ENCODE measurements at places on chromosomes 7 and 10.
A peak's percentile ranks its signal among the peaks of the same experiment; 100 is the strongest.

DNA sequence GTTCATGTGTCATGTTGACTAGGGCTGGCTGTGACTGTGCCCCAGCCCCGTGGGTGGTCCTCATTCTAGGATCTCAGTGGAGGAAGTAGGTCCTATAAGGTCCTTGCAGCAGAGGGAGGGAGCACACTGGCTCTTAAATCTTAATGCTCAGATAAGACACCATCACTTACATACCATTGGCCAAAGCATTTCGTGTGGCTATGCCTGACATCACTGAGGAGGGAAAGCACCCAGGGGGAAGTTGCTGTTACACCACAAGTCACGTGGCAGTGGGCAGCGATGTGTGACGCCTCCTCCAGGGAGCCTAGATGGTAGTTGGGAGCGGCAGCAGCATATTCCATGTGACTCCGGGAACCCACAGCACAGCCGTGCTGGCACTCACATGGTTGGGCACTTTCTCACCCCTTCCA lies 224.7 kb upstream of the SH2B2 start:
- DNase-seq = no peak

DNA sequence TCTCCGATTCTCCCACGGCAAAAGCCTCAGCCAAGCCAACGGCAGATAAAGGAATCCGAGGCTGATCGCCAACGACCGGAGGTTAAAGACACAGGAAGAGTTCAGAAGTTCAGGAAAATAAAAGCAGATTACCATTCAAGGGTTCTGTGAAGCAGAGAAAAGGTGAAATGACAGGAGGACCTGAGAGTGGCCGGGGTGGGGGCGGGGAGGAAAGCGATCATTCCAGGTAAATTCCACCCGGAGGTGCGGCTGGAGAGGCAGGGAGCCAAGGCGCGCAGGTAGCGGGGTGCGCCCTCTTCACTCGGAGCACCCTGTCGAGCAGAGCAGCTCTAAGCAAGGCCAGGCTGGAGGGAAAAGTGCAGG lies 35.3 kb upstream of the SEPHS1 start:
- no peak for DNase-seq

DNA sequence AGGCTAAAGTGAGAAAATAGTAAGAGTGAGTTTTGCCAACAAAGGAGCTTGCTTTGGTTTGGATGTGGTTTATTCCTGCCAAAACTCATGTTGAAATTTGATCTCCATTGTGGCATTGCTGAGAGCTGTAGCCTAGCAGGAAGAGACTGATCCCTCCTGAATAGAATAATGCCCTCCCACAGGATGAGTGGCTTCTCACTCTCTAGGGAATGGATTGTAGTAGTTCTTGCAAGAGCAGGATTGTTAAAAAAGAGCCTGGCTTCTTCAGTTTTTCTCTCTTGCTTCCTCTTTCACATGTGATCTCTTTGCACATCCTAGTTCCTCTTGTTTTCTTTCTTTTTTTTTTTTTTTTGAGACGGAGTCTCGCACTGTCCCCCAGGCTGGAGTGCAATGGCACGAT lies 34.4 kb downstream of the ASAH2 start:
- DNase-seq = no peak

DNA sequence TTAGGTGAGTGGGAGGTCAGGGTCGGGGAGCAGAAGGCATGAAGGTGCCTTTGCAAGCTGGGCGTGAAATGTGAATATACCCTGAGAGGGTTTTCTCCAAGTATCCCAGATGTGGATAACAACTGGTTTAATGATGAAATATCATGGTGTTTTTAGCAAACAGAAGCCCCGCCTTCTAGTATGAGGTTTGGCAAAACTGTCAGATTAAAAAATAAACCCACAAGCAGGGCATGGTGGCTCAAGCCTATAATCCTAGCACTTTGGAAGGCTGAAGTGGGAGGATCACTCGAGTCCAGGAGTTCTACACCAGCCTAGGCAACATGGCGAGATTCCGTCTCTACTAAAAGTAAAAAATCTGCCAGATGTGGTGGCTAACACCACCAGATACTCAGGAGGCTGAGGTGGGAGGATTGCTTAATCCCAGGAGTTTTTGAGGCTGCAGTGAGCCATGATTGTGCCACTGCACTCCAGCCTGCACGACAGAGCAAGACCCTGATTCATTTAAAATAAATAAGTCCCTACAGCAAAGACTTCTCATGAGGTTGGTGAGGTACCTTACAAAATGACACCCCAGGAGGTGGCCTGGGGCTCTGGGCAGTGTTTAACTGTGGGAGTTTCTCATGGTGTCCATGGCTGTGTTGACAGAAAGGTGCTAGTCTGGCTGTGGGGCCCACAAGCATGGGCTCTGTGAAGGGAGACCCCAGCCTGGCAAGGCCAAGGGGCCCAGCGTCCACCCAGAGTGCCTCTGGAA lies 6.7 kb upstream of the PWWP2B start:
- DNase-seq = no peak

GRCh38 chr10:78451592-78451991 lies 417.9 kb downstream of the RPS24 start:
- no peak for DNase-seq

- DNase-seq = no peak
These were observed 137.4 kb upstream of the PTN start for GRCh38 chr7:137480824-137481365.

DNA sequence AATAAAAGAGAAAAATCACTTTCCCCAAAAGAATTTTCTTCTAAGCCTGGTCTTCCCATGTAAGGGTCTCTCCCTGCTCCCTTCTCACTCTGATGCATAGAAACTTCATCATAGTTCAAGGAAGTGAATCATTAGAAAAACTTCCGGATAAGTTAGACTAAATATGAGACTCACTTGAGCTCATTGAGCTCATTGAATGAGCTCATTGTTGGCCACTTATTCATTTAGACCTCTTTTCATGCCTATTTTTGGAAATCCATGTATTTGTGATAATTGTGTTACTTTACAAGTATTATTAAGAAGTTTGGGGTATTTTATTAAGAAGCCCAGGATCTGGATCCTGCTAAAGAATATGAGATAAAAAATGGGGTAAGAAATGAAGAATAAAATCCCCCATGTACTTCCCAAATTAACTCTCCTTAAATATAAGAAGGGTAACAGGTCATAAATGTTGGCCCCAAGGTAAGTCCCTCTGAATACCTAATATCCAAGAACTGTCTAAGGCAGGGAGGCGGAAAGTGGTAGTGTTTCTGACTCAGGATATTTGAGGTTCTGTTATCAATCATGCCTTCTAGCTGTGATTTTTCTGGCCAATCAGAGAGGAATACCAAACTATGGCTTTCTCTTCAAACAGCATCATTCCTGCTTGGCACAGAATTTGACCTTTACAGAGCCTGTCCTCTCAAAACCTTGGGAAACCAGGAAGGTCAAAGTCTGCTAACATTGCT lies 236.5 kb upstream of the PTN start:
- DNase-seq = no peak

GRCh38 chr7:21886396-21886795 lies 59.3 kb downstream of the CDCA7L start:
- no peak for DNase-seq

DNA sequence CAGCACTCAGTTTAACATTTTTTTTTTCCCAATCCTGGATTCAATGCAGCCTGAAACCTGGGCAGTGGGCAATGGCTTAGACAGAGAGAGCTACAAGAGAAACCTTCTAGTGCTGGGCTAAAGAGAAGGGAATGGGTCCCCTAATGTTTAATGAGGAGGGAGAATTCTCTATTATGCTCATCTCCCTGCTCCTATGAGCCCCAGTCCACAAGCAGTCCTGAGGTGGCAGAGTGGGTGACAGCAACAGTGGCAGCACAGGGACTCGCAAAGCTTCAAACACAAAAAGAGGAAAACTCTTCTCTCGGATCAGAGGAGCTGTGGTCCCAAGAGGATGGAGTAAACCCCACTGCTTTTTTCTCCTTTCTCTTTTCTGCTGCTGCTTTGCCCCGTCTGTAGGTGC lies 36.5 kb downstream of the COBL start:
- no peak for DNase-seq

DNA sequence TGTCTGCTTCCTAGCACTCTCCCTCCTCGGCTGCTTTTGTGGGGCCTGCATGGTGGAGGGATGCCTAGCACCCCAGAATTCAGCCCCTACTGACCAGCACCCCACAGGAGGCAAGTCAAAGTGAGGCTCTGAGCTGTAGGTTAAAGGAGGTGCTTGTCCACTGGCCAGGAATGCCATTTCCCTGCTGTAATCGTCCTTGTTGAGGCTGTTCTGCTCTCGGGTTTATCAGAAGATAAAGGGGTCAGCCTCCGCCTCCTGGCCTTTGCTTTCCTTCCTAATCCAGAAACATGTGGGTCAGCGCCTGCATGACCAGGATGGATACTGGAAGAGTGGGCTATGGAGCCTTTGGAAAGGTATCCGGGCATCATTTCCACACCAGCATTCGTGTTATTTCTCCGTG lies 98.9 kb downstream of the MKI67 start:
- DNase-seq = no peak

- DNase-seq = no peak
These were observed 7.7 kb downstream of the GUSB start for GRCh38 chr7:65974191-65974801.

GRCh38 chr10:32332299-32332750 lies 14.6 kb downstream of the EPC1 start:
- DNase-seq = no peak

GRCh38 chr10:71079761-71080380 lies 132.5 kb upstream of the UNC5B start:
- DNase-seq = no peak

DNA sequence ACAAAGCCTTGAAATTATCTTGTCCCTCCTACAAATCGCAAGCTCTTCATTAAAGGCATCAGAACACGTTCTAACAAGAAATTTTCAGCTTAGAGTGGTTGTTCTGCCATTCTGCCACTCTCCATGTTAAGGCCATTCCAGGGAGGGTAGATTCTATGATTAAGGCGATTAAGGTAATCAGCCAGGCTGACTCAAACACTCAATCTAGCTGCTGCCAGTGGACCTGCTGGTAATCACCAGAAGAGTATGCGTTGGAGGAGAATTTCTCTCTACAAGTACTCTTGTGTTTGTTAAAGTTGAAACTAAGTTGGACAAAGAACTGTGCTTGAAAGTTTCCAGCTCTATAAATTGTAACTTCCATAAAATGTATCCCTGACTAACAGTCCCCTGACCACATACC lies 149.2 kb upstream of the COL1A2 start:
- no peak for DNase-seq

GRCh38 chr7:116863936-116864500 lies 1.6 kb downstream of the CAPZA2 start:
- DNase-seq = no peak

DNA sequence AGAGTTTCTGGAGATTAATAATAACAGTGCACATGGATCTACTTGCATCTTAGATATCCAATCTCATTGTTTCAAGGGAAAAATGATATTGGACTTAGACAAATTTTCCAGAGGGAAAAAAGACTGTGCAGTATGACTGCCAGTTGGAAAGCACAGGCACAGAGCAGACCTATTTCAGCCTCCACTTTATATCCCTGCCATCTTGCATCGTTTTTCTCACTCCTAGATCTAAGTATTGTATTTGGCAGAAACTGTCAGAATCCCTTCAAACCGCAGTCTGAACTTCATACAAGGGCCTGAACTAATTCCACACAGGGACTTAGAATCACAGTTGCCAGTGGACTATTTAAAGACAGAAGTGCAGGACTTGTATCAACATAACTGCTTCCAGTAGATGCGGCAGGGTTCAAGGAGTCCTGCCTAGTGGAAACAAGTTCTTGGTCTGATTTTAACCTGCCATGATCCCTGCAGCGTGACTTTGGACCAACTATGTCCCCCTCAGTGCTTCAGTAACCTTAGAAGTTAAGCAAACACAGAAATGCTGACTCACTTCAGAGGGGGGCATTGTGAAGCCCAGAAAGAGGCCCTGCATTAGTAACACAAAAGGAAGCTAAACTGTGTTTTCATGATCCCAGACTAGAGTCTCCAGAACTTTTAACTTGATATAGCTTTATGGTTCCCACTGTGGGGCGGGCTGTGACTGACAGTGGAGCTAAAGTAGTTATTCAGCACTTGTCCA lies 95.7 kb upstream of the PALS2 start:
- no peak for DNase-seq

DNA sequence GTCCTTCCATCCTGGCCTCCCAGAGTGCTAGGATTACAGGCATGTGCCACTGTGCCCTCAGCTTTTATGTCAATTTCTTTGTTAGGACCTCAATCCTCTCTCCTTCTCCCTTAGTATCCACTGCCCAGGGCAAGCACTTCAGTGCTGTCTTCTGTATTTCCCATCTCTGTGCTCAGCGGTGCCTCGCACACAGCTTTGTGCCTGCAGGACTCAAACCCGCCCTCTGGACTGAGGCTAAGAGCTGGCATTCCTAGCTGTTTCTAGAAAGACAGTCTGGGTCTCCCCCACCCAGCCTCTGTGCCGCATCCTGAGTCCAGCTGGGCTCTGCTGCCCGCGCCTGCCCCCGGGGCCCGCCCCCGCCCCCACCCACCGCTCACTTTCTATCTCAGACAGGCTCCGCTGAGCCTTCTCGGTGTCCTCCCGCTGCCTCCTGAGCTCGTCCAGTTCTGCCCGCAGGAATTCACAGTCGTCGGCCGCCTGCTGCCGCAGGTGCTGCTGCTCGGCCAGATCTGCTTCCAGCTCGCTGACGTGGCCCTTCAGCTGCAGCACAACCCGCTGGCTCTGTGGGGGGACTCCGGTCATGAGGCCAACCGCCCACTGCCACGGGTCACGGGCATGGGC lies 67.3 kb downstream of the SPDYE5 start:
- DNase-seq = no peak

- no peak for DNase-seq
These were observed 80.1 kb upstream of the IMMP2L start for GRCh38 chr7:111642373-111642772.

- peak; percentile 89 for DNase-seq
These were observed 11.3 kb upstream of the INMT start for GRCh38 chr7:30740417-30741181.

DNA sequence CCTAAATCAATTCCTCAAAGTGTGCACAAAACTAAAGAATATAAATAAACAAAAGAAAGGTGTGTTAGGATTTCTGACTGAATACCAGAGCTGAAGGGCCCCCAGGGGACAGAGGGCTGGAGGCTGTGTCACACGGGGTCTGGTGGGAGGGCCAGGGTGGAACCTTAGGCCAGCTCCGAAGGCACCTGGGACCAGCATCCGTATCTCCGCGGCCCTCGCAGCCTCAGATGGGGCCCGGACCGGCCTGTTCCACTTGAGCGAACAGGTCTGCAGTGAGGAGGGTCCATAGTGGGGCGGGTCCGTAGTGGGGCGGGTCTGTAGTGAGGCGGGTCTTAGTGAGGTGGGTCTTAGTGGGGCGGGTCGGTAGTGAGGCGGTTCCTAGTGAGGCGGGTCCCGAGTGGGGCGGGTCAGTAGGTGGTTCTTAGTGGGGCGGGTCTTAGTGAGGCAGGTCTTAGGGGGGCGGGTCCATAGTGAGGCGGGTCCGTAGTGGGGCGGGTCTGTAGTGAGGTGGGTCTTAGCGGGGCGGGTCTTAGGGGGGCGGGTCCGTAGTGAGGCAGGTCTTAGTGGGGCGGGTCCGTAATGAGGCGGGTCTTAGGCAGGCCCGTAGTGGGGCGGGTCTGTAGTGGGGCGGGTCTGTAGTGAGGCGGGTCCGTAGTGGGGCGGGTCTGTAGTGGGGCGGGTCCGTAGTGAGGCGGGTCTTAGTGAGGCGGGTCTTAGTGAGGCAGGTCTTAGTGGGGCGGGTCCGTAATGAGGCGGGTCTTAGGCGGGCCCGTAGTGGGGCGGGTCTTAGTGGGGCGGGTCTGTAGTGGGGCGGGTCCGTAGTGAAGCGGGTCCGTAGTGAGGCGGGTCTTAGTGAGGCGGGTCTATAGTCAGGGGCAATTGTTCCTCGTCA lies 15.1 kb downstream of the GPR146 start:
- DNase-seq = no peak

- DNase-seq = peak; percentile 52
These were observed 578 bp downstream of the ZNF713 start for GRCh38 chr7:55887821-55888247.

GRCh38 chr10:96832721-96833219 lies 672 bp downstream of the LCOR start:
- peak; percentile 89 for DNase-seq

- DNase-seq = no peak
These were observed 138.7 kb downstream of the ZNF365 start for GRCh38 chr10:62512732-62513475.

Measured in cerebellum (tissue), 4 donors.